ENCODE measurements at places on chromosomes 13 and 19. TPM values are rescaled to one million over a fixed set of nuclear protein-coding genes. Genes with fewer than 3 reads are reported as not detected.
A peak's percentile ranks its signal among the peaks of the same experiment; 100 is the strongest.

DNA sequence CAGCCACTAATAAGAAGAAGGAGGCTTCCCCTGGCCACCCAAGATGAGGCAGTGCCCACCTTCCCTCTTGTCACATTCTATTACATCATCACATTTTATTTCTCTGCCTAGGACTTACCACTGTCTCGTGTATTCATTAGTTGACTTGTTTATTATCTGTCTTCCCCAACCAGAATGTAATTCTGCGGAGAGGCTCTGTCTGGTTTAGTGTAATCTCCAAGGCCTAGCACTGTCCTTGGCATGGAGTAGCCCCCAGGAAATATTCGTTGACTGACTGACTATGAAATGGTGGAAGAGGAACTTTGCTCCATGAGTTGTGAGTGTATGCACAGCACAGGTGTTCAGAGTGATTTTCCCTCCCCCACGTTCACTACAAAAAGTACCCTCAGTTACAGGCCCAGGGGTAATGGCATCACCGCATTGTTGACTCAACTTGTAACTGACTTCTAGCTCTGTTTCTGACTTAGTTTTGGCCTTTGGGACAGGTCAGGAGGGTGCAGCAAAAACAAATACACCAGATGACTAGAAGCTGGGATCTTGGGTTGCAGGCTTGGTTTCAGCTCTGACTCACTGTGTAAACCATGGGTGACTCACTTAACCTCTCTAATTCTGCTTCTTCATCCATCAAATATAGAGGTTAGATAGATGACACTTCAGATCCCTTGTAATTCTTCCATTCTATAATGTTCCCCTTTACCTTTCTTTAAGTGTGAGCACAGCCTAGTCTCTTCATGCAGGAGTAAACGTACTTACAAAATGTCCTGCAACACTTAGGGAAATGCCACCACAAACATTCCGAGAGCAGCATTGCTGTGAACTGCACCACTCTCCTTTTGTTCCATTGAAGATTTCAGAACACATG lies 229.7 kb downstream of the KCNRG start:
- DNase-seq: no peak
- peaks cover 3% of the 10 kb centered on the region for H3K27me3 ChIP-seq
- peaks cover 27% of the 10 kb centered on the region for H3K4me1 ChIP-seq
- H3K36me3 ChIP-seq: no peaks in the 10 kb centered on the region
- H3K27ac ChIP-seq: no peak overlapping the region
- H3K4me3 ChIP-seq: no peak overlapping the region

GRCh38 chr19:48069435-48069834 lies 25.6 kb upstream of the CABP5 start:
- H3K4me1 ChIP-seq: no peaks in the 10 kb centered on the region
- H3K4me3 ChIP-seq: no peak overlapping the region
- no peak overlapping the region for H3K27ac ChIP-seq
- H3K36me3 ChIP-seq: no peaks in the 10 kb centered on the region

GRCh38 chr13:96500953-96501352 lies 411.0 kb downstream of the HS6ST3 start:
- H3K27me3 ChIP-seq: no peaks in the 10 kb centered on the region
- H3K36me3 ChIP-seq: no peaks in the 10 kb centered on the region
- no peaks in the 10 kb centered on the region for H3K4me1 ChIP-seq
- no peak overlapping the region for H3K27ac ChIP-seq
- no peak for DNase-seq
- H3K4me3 ChIP-seq: no peak overlapping the region

DNA sequence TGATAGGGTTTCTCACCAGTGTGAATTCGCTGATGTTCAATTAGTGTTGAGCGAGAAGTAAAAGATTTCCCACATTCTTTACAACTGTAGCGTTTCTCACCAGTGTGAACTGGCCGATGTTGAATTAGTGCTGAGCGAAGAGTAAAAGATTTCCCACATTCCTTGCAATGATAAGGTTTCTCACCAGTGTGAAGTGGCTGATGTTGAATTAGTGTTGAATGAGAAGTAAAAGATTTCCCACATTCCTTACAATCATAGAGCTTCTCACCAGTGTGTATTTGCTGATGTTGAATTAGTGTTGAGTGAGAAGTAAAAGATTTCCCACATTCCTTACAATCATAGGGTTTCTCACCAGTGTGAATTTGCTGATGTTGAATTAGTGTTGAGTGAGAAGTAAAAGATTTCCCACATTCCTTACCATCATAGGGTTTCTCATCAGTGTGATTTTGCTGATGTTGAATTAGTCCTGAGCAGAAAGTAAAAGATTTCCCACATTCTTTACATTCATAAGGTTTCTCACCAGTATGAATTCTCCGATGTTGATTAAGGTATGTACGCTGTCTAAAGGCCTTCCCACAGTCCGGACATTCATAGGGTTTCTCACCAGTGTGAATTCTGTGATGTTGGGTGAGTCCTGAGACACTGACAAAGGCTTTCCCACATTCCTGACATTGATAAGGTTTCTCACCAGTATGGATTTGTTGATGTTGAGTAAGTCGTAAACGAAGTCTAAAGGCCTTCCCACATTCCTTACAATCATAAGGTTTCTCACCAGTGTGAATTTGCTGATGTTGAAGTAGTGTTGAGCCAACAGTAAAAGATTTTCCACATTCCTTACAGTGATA lies 24.0 kb downstream of the ZNF850 start:
- H3K4me3 ChIP-seq: no peak overlapping the region
- H3K36me3 ChIP-seq: peaks cover 56% of the 10 kb centered on the region
- DNase-seq: no peak
- no peaks in the 10 kb centered on the region for H3K27me3 ChIP-seq

- H3K4me1 ChIP-seq: no peaks in the 10 kb centered on the region
- peaks cover 7% of the 10 kb centered on the region for H3K27me3 ChIP-seq
- DNase-seq: peak; percentile 42
- H3K36me3 ChIP-seq: no peaks in the 10 kb centered on the region
These were observed 25.1 kb upstream of the KCTD15 start for GRCh38 chr19:33771384-33772101.

- no peaks in the 10 kb centered on the region for H3K4me1 ChIP-seq
- DNase-seq: no peak
- no peak overlapping the region for H3K27ac ChIP-seq
- no peaks in the 10 kb centered on the region for H3K36me3 ChIP-seq
- peaks cover 3% of the 10 kb centered on the region for H3K27me3 ChIP-seq
These were observed 150.2 kb downstream of the NDFIP2 start for GRCh38 chr13:79631051-79631659.

DNA sequence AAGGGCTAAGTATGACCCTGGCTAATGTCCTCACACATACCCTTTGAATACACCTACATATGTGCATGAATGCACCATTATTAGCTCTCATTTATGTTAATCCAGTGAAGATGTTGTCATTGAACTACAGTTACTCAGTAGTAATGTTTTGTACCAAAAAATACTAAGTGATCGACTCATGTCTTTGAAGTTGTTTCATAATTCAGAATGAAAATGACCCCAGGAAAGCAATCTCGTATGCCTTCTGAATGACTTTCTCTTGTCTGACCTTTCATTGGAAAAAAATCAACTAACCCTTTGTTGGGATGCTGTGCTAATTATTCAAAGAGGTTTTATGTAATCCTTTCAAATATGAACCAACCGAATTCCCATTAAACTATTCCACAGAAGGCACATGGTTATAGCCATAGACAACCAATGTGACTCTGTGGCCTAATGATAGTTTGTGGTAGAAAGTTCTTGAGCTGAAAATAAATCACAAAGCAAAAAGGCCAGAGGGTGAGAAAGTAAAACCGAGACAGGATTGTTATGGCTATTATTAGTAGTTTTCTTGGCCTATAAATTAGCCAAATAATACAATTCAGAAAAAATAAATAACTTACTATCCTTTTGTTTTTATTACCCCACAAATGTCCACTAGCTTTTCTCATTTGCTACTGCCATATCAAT lies 86.8 kb upstream of the STARD13 start:
- peaks cover 16% of the 10 kb centered on the region for H3K27me3 ChIP-seq
- no peak for DNase-seq
- no peak overlapping the region for H3K4me3 ChIP-seq
- no peaks in the 10 kb centered on the region for H3K36me3 ChIP-seq
- peaks cover 3% of the 10 kb centered on the region for H3K4me1 ChIP-seq

- H3K27ac ChIP-seq: peak within 1 kb of the TSS; percentile 40
- H3K4me3 ChIP-seq: peak within 1 kb of the TSS; percentile 85
- peaks cover 15% of the 10 kb centered on the region for H3K4me1 ChIP-seq
- no peaks in the 10 kb centered on the region for H3K36me3 ChIP-seq
- peak; percentile 40 for DNase-seq
These were observed at the start of gene SCN1B for GRCh38 chr19:35030257-35031071. TSS of gene SCN1B (plus strand) at chr19:35030470. CDS start at chr19:35030821, 351 bp downstream.

The SLC7A10 gene
- not detected for total RNA-seq

The KANK3 gene
- 3.3 TPM for total RNA-seq

All from naive thymus-derived CD8-positive, alpha-beta T cell (primary cell).